ENCODE measurements at places on chromosomes 16 and 17. TPM values are rescaled to one million over a fixed set of nuclear protein-coding genes. Genes with fewer than 3 reads are reported as not detected.

- H3K27me3 ChIP-seq: no peaks in the 10 kb centered on the region
- H3K36me3 ChIP-seq: no peaks in the 10 kb centered on the region
These were observed 44.8 kb downstream of the RNF135 start for GRCh38 chr17:31015639-31016038.

DNA sequence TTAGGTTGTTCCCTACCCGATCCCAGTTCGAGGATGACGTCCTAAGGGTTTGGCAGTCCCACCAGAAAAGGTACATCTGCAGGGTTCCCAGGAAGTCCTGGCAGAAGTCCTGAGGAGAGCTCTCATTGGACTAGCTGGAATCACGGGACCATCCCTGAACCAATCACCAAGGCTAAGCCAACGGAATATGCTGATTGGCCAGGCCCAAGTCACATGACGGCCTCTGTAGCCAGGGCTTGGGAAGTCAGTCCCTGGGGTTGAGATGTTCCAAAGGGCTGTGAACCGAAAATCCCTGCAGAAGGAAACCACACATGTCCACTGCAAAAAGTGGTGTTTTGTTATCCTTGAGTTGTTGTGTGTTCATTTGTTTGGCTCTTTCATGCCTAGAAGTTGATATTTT, 68.2 kb upstream of the ZNF423 start:
- peaks cover 8% of the 10 kb centered on the region for H3K4me1 ChIP-seq

GRCh38 chr17:16314189-16314588, 39.1 kb downstream of the CENPV start:
- H3K36me3 ChIP-seq: peaks cover 14% of the 10 kb centered on the region
- H3K4me1 ChIP-seq: no peaks in the 10 kb centered on the region
- H3K4me3 ChIP-seq: no peak overlapping the region
- H3K27me3 ChIP-seq: no peaks in the 10 kb centered on the region
- no peak overlapping the region for H3K27ac ChIP-seq
- no peak for DNase-seq

IRF8 gene
- 15.0 TPM for polyA plus RNA-seq

DNA sequence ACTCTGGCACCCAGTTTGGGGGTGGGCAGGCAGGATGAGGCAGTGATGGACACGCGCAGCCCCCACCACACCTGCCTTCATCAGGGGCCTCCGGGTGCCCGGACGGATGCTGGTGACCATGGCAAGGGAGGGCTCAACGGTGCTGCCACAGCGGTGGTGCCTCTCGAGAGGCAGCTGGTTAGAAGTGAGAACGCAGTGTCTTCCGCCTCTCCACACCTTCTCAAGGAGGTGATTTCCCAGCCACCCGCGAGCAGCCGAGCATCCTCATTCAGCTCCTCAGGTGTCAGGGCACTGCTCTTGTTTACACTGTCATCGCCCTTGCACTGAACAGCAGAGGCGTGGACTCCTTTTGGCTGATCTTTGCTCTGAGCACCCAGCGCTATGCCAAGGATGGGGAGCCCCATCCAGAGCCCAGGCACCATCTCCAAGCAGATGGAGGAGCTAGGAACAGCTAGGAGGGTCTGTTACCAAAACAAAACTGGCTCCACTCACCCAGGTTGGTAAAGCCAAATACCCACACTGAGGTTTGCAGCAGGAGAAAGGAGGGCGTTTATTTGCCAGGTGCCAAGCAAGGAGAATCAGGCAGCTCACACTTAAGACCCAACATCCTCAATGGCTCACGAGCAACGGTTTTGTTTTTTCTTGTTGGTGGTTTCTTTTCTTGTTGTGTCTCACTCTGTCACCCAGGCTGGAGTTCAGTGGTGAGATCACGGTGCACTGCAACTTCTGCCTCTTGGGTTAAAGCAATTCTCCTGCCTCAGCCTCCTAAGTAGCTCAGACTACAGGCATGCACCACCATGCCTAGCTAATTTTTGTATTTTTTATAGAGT, 174.3 kb upstream of the TNRC6C start:
- no peak overlapping the region for H3K27ac ChIP-seq
- H3K36me3 ChIP-seq: no peaks in the 10 kb centered on the region
- peaks cover 42% of the 10 kb centered on the region for H3K4me1 ChIP-seq

TPPP3 gene
- polyA plus RNA-seq: 109 TPM

GRCh38 chr16:12020009-12020408, 43.5 kb downstream of the SNX29 start:
- H3K4me1 ChIP-seq: no peaks in the 10 kb centered on the region
- no peaks in the 10 kb centered on the region for H3K27me3 ChIP-seq
- no peak overlapping the region for H3K27ac ChIP-seq
- no peak overlapping the region for H3K4me3 ChIP-seq
- DNase-seq: no peak

DNA sequence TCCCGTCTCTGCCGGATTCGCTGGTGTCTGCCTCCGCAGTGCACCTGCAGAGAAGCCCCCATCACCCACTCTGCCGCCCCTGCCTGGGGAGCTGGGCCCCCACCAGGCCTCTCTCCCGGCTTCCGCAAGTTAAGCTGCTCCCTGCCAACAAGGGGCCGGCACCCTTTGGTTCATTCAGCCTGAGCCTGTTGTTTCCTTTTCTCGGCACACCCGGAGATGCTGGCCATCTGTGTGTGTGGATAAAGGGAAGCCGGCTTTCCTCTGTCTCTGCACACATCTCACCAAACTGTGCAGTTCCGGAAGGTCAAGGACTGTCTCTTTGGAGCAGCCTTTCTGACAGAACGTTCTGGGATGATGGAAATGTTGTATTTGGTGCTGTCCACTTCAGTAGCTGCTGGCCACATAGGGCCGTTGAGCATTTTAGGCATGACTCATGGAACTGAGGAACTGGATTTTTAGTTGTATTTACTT, 6.8 kb downstream of the MAPK8IP3 start:
- peaks cover 44% of the 10 kb centered on the region for H3K36me3 ChIP-seq
- DNase-seq: no peak
- no peak overlapping the region for H3K4me3 ChIP-seq
- H3K27ac ChIP-seq: no peak overlapping the region
- H3K27me3 ChIP-seq: no peaks in the 10 kb centered on the region

DNA sequence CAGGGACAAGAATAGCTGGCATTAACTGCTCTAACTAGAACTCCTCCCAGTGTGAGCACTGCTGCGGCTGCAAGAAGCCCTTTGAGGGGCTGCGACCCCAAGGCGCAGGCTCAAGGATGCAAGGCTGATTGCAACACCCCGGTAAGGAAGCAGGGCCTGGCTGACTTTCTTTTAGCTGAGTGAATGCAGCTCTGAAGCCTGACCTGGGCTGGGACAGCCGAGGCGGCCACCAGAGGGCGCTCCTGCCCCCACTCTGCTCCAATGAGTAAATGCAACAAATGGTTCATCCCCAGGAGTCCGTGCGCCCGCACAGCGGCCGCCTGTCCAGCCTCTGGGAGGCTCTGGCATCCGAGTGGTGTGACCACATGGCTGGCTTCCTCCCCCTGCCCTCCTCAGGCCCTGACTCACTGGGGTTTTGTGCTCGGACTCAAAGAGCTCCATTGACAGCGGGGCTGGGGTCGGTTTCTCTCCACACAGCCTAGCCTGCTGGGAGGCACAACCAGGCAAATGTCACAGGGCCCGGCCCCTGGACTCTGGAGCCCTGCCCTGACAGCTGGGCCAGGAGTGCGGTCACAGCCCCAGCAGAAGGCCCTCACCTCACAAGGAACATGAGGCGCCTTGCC, at the start of gene SMIM5:
Gene SMIM5 (plus strand): TSS at position 572 of the 623 bp plus-strand sequence. CDS start 6,768 bp downstream, outside the sequence.
- H3K4me3 ChIP-seq: peak within 1 kb of the TSS; percentile 43
- peaks cover 76% of the 10 kb centered on the region for H3K36me3 ChIP-seq
- H3K27me3 ChIP-seq: no peaks in the 10 kb centered on the region

- H3K36me3 ChIP-seq: no peaks in the 10 kb centered on the region
- H3K4me3 ChIP-seq: no peak overlapping the region
- no peak for DNase-seq
- H3K27me3 ChIP-seq: peaks cover 4% of the 10 kb centered on the region
These were observed 8.9 kb upstream of the RBFOX3 start for GRCh38 chr17:79619636-79620206.

- no peak overlapping the region for H3K4me3 ChIP-seq
- H3K27me3 ChIP-seq: no peaks in the 10 kb centered on the region
- DNase-seq: no peak
- no peak overlapping the region for H3K27ac ChIP-seq
These were observed 19.4 kb downstream of the WSB1 start for GRCh38 chr17:27313301-27313700.

GRCh38 chr17:41771389-41772206, 14.9 kb downstream of the JUP start:
- peaks cover 29% of the 10 kb centered on the region for H3K4me1 ChIP-seq
- no peaks in the 10 kb centered on the region for H3K27me3 ChIP-seq
- H3K27ac ChIP-seq: no peak overlapping the region

TOX3 gene
- polyA plus RNA-seq: 27.9 TPM

TNS4 gene
- polyA plus RNA-seq: not detected

- peaks cover 2% of the 10 kb centered on the region for H3K36me3 ChIP-seq
- no peak overlapping the region for H3K4me3 ChIP-seq
- H3K27me3 ChIP-seq: no peaks in the 10 kb centered on the region
- H3K27ac ChIP-seq: peak overlapping the region; percentile 3
- H3K4me1 ChIP-seq: peaks cover 18% of the 10 kb centered on the region
- DNase-seq: no peak
These were observed 108.5 kb downstream of the RAB11FIP4 start for GRCh38 chr17:31499771-31500554.

DNA sequence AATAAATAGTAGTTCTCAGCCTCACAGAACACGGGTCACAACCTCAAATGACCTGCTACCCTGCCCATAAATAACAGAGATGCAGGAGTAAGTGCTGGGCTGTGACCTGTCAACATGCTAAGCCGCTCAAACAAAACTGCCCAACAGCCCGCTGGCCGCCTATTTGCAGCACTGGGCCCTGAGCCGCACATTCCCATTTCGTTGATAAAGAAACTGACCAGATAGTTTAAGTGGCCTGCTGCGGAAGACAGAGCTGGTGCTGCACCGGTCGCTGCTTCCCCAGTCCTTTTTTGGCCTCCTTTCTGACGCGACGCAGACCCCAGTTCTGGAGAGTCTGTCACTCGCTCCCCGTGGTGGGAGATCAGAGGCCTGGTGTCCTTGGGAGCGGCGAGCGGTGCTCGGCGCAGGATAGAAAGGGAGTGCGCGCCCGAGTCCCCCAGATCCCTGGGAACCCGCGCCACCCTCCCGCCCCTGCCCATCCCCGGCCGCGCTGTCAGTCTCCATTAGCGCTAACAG, 349 bp upstream of the SLC6A2 start:
- peaks cover 72% of the 10 kb centered on the region for H3K27me3 ChIP-seq
- H3K27ac ChIP-seq: no peak overlapping the region
- DNase-seq: no peak

PRAC1 gene
- polyA plus RNA-seq: not detected

CHD9NB gene
- polyA plus RNA-seq: 2.6 TPM

ARHGDIG gene
- polyA plus RNA-seq: 120 TPM

GRCh38 chr16:84663433-84664101, 15.3 kb downstream of the KLHL36 start:
- H3K27ac ChIP-seq: no peak overlapping the region
- H3K4me1 ChIP-seq: no peaks in the 10 kb centered on the region

ABCC12 gene
- polyA plus RNA-seq: 0.29 TPM

DNA sequence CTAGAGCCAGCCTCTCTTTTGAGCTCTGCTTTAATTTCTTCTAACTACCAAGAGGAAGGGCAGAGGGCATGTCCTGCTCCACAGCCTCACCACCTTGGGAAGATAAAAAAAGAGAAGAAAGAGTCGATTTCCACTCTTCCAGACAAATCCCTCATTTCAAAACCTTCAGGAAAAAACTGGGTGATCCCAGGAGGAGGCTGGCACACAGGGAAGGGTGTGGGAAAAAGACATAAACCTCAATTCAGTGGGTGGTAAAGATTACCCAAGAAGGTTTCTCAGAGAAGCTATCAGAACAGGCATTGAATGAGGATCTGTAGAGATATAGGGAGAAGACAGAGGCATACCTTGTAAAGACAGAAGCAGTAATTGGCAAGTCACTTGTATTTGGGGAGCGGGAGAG, 79.9 kb upstream of the CRHR1 start:
- no peak overlapping the region for H3K4me3 ChIP-seq
- H3K36me3 ChIP-seq: no peaks in the 10 kb centered on the region
- no peaks in the 10 kb centered on the region for H3K4me1 ChIP-seq
- no peak overlapping the region for H3K27ac ChIP-seq
- DNase-seq: no peak

MYH1 gene
- polyA plus RNA-seq: not detected

DNA sequence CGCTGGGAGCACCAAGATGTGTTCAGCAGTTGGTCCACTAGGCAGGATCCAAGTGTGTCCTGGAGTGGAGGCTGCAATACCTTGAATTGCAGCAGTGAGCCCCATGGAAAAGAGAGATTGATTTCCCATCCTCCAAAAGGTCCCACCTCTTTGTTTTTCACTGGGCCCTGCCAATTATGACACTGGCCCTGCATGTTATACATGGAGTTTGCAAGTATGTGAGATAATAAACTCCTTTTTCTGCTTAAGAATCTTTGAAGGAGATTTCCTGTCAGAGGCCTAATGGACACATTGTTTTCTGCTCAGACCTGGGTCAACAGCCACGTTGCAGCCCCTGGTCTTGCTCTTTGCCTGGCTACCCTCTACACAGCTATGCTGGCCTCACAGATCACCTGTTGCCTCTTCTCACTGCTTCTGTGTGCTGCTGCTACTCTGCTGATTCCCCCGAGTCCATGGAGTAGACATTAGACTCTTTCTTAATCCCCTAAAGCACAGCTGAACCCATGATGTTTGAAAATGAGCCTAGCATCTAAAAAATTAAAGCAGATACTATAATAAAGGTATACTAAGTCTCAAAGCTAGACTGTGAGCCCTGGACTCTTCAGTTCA, 341.9 kb upstream of the CDH11 start:
- H3K27ac ChIP-seq: no peak overlapping the region
- DNase-seq: no peak
- H3K36me3 ChIP-seq: no peaks in the 10 kb centered on the region
- no peaks in the 10 kb centered on the region for H3K27me3 ChIP-seq
- no peak overlapping the region for H3K4me3 ChIP-seq

- H3K27ac ChIP-seq: no peak overlapping the region
- no peak overlapping the region for H3K4me3 ChIP-seq
- DNase-seq: no peak
- H3K4me1 ChIP-seq: no peaks in the 10 kb centered on the region
These were observed 55.9 kb downstream of the IRX6 start for GRCh38 chr16:55379876-55380390.

GRCh38 chr16:86049641-86050040, 150.7 kb downstream of the IRF8 start:
- no peak overlapping the region for H3K27ac ChIP-seq
- no peak for DNase-seq
- no peak overlapping the region for H3K4me3 ChIP-seq

DNA sequence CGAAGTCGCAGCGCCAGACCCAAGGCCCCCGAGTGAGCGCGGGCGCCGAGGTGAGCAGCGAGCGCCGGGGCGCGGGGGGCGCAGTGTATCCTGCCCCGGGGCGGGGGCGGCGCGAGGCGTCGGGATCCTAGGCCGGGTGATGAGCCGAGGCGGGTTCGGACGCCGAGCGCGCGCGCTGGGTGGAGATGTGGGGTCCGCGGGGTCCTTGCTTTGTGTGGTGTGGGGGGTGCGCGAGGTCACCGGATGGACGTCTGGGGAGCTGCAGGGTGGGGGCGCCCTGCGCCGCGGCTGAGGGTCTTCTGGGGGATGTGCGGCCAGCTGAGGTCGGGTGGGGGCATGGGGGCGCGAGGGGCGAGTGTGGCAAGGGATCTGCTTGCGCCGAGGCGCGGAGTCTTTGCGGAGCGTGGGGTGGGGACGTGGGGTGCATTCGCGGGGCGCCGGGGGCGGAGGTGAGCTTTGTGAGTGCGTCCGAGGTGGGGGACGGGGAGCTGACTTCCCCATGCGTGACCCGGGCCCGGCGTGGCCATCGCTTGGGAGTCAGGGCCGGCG, 560 bp downstream of the RAI1 start:
- H3K4me1 ChIP-seq: peaks cover 41% of the 10 kb centered on the region
- no peak for DNase-seq
- H3K27ac ChIP-seq: peak overlapping the region; percentile 89

- DNase-seq: no peak
- no peaks in the 10 kb centered on the region for H3K27me3 ChIP-seq
- H3K36me3 ChIP-seq: peaks cover 2% of the 10 kb centered on the region
- H3K27ac ChIP-seq: peak overlapping the region; percentile 47
These were observed 36.6 kb downstream of the ANKRD11 start for GRCh38 chr16:89453501-89454321.
